Lung (tissue), 17 donors: ENCODE measurements at places on chromosomes 1 and 21. TPM values are rescaled to one million over a fixed set of nuclear protein-coding genes. Genes with fewer than 3 reads are reported as not detected.

DNA sequence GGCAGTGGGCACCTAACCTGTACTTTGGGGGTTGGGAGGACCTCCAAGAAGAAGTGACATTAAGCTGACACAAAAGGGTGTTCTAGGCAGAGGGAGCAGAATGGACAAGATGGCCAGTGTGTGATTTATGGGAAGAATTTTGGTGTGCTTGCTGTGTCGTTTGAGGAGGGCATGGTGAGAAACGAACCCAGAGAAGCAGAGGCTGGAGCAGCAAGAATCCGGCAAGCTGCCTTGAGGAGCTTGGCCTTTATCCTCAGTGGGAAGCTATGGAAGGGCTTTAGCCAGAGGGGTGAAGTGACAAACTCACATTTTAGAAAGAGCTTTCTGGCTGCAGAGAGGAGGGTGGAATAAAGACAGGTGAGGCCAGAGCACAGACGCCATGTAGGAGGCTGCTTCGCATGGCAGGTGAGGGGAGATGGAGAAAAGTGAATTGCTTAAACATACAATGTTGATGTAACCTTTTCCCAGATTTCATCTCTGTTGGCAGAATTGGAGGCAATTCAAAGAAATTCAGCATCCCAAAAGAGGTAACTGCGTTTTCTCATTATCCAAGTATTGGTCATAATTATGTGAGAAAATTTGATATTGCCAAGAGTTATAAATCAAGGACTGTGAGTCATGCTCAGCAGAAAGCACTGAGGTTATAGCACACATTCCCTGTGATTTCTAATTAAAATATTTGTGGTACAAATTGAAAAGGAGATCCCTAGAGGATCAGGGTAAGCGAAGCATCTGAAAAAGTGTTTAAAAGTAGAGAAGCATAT is 26.5 kb downstream of the TRIM45 start:
- no peak overlapping the region for H3K4me3 ChIP-seq
- peaks cover 12% of the 10 kb centered on the region for H3K4me1 ChIP-seq
- no peak overlapping the region for H3K27ac ChIP-seq
- H3K36me3 ChIP-seq = peaks cover 10% of the 10 kb centered on the region
- DNase-seq = no peak

- no peak overlapping the region for H3K27ac ChIP-seq
- no peaks in the 10 kb centered on the region for H3K36me3 ChIP-seq
- no peak overlapping the region for H3K4me3 ChIP-seq
Measured at GRCh38 chr1:17724150-17724549, 31.0 kb upstream of the ACTL8 start.

DNA sequence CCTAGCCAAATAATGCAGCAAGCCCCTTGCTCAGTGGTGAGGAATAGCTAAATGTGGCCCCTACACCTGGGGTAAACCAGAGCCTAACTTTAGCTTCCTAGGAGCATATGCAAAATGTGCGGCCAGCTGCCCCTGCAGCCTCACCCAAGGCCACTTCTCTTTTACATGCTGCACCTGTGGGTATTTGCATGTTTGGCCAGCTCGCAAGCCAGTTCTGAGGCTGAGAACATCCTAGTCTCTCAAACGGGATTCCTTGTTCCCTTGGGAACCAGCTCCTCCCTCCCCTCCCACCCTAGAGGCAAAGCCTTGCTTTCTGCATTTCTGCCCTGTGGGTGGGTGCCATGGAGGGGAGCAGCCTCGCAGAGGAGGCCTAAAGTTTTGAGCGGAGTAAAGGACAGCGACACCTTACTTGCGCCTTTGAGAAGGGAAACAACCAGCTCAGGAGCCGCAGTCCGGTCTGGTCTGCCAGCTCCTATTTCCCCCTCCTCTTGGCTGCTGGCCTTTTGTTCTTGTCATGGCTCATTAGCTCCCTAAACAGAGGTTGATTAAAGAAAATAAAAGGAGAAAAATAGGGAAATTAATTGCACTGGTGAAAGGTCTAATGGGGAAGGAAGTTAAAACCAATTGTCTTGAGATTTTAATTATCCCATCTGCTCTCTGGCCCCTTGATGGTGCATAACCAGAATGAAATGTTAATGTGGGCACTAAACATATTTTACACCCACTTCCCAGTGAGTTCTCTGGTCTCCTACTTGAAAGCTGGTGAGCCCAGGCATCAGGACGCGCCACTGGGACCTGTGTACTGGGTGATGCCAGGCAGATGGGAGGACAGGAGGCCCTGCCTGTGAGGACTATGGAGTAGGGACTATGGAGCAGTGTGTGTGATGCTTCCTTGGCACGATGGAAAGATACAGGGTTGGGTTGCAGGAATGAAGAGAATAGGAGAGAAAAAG is 68.7 kb downstream of the TEX35 start:
- H3K4me1 ChIP-seq = no peaks in the 10 kb centered on the region
- H3K27ac ChIP-seq = no peak overlapping the region
- no peaks in the 10 kb centered on the region for H3K27me3 ChIP-seq
- DNase-seq = no peak
- no peaks in the 10 kb centered on the region for H3K36me3 ChIP-seq

HTR6 gene
- not detected for total RNA-seq

GRCh38 chr1:17438318-17439249 is 893 bp downstream of the RCC2 start:
- peaks cover 15% of the 10 kb centered on the region for H3K27me3 ChIP-seq
- peak overlapping the region; percentile 90 for H3K27ac ChIP-seq
- H3K4me1 ChIP-seq = peaks cover 10% of the 10 kb centered on the region
- peak; percentile 55 for DNase-seq
- H3K4me3 ChIP-seq = peak overlapping the region; percentile 85

MPL gene
- 0.67 TPM for total RNA-seq

DNA sequence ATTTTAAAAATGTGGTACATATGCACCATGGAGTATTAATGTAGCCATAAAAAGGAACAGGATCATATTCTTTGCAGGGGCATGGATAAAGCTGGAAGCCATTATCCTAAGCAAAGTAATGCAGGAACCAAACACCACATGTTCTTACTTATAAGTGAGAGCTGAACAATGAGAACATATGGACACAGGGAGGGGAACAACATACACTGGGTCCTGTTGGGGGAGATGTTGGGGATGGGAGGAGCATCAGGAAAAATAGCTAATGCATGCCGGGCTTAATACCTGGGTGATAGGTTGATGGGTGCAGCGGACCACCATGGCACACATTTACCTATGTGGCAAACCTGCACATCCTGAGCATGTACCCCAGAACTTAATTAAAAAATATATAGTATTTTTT is 352.5 kb upstream of the KAZN start:
- H3K36me3 ChIP-seq = no peaks in the 10 kb centered on the region
- no peaks in the 10 kb centered on the region for H3K4me1 ChIP-seq
- no peak overlapping the region for H3K4me3 ChIP-seq
- H3K27me3 ChIP-seq = no peaks in the 10 kb centered on the region
- DNase-seq = peak; percentile 68

DNA sequence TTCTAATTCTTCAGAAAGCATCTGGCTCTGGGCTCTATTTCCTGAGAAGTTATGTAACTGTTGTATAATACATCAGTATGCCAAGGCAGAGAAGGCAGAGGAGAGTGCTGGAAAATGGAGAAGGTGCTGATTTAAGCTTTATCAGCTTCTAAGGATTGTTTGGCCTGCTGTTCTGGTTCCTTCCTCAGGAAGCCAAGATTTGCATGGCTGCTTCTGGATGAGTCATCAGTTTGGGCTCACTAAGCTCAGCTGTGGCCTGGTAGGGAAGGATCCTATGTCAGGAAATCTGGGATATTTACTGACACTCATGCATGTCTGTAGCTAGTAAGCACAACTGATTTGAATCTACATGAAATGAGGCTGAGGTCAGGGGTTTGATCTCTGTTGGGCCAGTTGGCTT is 73.2 kb upstream of the ADGRL4 start:
- no peaks in the 10 kb centered on the region for H3K4me1 ChIP-seq
- H3K27me3 ChIP-seq = no peaks in the 10 kb centered on the region
- H3K4me3 ChIP-seq = no peak overlapping the region
- DNase-seq = no peak

- no peak overlapping the region for H3K27ac ChIP-seq
- DNase-seq = no peak
- peaks cover 11% of the 10 kb centered on the region for H3K4me1 ChIP-seq
- no peaks in the 10 kb centered on the region for H3K36me3 ChIP-seq
- no peak overlapping the region for H3K4me3 ChIP-seq
- no peaks in the 10 kb centered on the region for H3K27me3 ChIP-seq
Measured at GRCh38 chr1:119603695-119604094, 44.4 kb downstream of the ZNF697 start.

GRCh38 chr1:79388694-79389361 is 382.3 kb upstream of the ADGRL4 start:
- H3K4me3 ChIP-seq = no peak overlapping the region
- H3K4me1 ChIP-seq = no peaks in the 10 kb centered on the region
- no peak for DNase-seq
- H3K27ac ChIP-seq = no peak overlapping the region
- no peaks in the 10 kb centered on the region for H3K36me3 ChIP-seq

PIGR gene
- 845 TPM for total RNA-seq

IGSF9 gene
- total RNA-seq = 4.9 TPM
